Stimulated activated CD8-positive, alpha-beta memory T cell treated with anti-CD3 and anti-CD28 coated beads, Interleukin-4, amount 100 ng/mL, for 4 hours (primary cell): ENCODE measurements at places on chromosomes 4 and X.

- no peak for DNase-seq
These were observed 97.5 kb upstream of the CXXC4 start for GRCh38 chr4:104592183-104592582.

GRCh38 chr4:71441186-71442169, 102.7 kb downstream of the SLC4A4 start:
- no peak for DNase-seq

DNA sequence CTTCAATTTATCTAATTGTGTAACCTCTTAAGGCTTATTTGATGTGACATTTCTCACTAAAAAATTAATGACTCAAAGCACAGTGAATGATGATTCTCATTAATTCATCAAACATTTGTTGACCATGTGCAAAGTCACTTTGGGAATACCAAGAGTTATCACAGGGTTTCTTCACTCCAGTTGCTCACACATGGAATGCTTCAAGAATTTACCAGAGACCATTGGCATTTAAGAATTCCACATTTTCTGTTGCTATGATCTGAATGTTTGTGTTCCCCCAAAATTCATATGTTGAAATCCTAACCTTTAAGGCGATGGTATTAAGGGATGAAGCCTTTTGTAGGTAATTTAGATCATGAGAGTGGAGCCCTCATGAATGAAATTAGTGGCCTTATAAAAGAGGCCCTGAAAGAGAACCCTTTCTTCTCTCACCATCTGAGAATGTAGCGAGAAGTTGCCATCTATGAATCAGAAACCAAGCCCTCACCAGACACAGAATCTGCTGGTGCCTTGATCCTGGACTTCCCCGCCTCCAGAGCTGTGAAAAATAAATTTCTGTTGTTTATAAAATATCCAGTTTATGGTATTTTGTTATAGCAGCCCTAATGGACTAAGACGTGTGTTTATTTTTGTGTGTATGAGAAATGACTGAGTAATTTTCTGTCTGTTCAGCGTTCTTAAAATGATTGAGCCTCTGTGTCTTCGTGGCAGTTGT, 16.4 kb upstream of the SRPX start:
- DNase-seq = no peak

- no peak for DNase-seq
These were observed 98.6 kb downstream of the MGST2 start for GRCh38 chr4:139764182-139764581.

DNA sequence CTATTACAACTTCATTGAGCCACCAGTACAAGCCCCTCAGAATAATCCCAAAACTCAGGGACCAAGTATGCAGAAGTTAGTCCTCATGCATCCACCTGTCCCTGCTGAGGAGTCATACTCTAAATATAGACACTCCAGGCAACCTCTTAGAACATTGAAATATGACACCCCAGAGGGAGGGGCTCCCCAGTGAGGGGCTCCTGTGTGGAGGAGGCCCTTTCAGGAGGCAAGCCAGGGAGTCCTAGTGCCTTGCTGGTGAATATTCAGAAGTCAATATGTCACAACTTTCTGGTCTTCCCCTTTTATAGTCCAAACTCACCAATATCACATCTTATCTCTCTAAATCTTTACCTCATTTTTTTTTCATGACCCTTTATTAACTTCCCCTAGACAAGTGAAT, 1.6 kb upstream of the ARMCX6 start:
- no peak for DNase-seq

DNA sequence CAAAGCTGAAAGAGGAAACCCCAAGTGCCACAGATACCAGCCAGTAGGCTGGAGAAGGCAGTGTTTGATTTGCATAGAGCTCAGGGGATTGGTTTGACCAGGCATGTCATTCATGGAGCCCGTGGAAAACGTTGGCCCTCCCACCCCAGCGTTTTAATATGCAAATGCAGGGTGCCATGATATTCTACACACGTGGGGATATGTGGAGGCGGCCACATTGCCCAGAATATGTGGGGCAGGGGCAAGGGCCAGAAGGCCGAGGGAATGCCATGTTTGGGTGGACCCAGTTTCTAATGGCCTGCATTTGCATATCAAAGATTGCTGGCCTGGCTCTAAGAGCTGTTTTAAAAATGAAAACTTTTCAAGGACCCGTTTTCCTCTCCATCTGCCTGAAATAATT, 71.1 kb downstream of the MAP9 start:
- no peak for DNase-seq

DNA sequence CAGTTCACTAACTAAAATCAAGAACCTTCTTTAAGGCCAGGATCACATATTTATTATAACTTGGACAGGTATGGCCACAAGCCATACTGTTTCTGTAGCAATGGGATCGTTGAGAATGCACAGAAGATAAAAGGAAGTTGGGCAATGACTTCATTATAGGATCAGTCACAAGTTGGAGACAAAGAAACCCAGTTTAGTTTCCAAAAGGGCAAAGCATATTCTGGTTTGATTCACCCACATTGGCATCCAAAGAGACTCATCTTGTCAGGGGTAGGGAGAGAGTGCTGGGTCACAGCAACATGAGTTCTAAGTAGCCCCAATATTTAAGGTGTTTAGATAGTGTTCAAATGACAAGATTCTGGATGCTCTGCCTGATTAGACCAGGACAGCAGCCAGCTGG, 317.1 kb upstream of the GALNT7 start:
- no peak for DNase-seq

- DNase-seq = no peak
These were observed 73.7 kb upstream of the ACSL1 start for GRCh38 chr4:184899261-184900134.

DNA sequence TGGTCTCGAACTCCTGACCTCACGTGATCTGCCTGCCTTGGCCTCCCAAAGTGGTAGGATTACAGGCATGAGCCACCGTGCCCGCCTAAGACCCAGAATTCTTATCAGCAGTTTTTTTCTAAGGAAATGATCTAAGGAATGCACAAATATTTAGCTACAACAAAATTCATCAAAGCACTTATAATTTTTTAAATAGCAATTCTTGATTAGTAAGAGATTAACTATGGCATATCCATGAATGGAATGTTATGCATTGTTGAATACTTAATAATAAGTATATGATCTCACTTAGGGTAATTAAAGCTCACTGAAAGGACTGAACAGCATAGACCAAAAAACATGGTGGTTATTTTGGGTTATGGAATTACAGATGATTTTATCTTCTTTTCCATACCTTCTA, 18.4 kb downstream of the CENPU start:
- no peak for DNase-seq

- DNase-seq = no peak
These were observed 16.9 kb upstream of the MED28 start for GRCh38 chr4:17597517-17597916.

- DNase-seq = no peak
These were observed 2.7 kb downstream of the HS6ST2 start for GRCh38 chrX:132955690-132956089.

DNA sequence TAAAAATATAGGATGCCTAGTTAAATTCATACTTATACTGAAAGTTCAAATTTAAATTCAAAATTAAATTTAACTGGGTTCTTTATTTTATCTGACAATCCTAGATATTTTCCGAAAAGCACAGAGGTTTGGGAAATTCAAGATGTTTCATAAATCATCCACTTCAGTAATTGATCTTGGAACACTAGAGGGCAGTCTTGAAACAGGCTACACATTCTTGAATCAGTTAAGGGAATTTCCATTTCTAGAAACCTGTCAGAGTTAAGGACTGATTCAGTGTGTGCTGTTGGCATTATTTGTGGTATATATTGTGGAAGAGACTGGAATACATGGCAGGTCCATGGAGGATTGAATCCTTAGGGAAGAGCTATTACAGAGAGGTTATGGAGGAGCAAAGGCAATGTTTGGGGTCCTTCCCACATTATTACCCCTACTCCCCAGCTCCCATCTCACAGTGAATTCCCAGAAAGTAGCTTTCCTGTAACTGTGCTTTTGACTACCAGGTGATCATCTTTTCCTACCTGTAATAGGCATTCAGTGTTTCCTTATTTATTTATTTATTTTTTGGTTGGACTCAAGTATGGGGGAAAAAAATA, 92.9 kb downstream of the EGF start:
- DNase-seq = no peak

DNA sequence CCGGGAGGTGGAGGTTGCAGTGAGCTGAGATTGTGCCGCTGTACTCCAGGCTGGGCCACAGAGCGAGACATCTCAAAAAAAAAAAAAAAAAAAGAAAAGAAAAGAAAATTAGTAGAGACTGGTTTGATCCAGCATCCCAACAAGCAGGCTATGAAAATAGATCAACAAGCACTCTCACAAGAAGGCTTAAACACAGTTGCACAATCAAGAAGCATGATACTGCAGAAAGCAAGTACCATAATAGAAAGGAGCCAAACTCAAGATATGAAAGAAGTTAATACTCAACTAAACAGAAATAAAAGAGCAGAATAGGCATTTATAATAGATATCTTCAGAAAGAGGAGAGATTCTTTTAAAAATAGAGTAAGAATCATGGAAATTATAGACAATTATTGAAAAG, 10.6 kb downstream of the TLR6 start:
- no peak for DNase-seq

- DNase-seq = no peak
These were observed 192.2 kb downstream of the APBB2 start for GRCh38 chr4:41022116-41022515.

- DNase-seq = no peak
These were observed 1328.3 kb downstream of the C4orf33 start for GRCh38 chr4:130424211-130424610.

- no peak for DNase-seq
These were observed 53.2 kb downstream of the HADH start for GRCh38 chr4:108042927-108043326.

GRCh38 chr4:86218746-86219473, 140.9 kb downstream of the MAPK10 start:
- DNase-seq = no peak

DNA sequence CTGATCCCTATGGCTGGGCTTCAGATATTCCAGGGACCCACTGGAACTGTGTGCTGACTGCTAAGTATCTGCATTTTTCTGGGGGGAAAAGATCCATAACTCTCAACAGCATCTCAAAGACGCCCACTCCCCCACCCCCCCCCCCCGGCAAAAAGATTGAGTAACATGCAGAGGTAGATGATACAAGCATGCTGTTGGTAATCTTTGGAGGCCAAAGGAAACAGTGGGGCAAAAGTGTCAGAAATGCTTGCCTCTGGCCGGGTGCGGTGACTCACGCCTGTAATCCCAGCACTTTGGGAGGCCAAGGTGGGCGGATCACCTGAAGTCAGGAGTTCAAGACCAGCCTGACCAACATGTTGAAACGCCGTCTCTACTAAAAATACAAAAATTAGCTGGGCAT, 12.2 kb downstream of the XPNPEP2 start:
- no peak for DNase-seq

- no peak for DNase-seq
These were observed 143.9 kb downstream of the KLHL13 start for GRCh38 chrX:117972711-117973109.

DNA sequence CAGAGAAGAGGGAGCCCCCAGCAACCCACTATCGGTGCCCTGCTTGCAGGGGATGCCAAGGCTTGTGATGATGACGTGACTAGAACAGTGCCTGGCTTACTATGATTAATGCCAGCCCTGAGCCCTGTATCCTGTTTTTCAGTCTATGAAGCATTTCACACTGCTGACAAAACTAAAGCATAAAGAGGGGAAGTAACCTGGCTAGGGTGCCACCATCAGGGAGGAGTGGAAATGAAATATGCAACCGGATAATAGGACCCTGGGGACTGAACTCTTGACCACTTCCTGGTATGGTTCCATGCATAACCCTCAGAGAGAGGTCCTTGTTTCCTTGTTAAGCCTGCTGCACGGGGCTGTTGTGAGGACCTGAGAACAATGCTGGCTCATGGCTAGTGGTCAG, 50.3 kb downstream of the MED28 start:
- DNase-seq = no peak

- no peak for DNase-seq
These were observed 66.3 kb downstream of the TAB3 start for GRCh38 chrX:30822764-30823163.

DNA sequence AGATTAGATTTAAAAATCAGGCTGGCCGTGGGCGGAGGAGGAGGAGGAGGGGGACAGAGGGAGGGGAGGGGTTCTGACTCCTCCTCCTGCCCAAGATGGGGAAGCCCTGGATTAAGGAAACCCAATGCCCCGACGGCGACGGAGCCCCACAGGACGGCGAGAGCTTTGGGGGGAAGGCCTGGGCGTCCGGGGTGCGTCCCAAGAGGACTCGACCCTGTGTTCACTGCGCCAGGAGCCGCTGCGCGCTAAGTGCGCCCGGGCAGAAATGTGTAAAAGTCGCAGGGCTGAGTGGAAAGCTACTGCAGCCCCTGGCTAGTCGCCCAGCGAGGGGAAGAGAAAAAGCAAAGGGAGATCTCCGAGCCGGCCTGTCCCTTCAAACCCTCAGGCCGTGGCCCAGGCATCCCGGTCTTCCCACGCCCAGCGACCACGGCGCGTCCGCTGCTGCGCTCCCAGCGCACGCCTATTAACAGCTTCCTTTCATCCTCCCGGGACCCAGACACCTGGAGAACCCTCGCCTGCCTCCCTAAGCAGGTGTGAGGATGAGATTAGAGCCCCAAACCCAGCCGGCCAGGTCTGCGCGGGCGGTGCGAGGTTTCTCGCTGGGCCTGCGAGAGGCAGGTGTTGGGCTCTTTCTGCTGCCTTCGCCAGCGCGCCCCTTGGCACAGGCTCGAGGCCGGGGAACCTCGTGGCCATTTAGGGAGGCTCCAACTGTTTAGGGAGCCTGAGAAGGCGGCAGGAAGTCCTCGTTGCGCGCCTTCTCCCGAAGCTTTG, 1.4 kb upstream of the RPS6KA3 start:
- DNase-seq = no peak

DNA sequence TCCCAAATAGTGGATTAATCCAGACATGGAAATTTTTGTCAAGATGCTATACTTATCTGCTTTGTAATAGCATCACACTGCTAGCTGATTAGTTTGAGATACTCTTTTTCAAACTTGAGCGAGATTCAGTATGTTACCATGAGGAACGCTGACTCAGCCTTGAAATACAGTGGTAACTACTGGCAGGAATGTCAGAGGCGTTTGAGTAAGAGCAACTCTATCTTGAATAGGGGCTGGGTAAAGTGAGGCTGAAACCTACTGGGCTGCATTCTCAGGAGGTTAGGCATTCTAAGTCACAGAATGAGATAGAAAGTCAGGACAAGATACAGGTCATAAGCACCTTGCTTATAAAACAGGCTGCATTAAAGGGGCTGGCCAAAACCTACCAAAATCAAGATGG, 2519.6 kb downstream of the ARAP2 start:
- DNase-seq = no peak

GRCh38 chr4:65223601-65224000, 446.7 kb downstream of the EPHA5 start:
- no peak for DNase-seq
